Activated CD4-positive, CD25-positive, alpha-beta regulatory T cell (primary cell): ENCODE measurements at places on chromosomes 1 and 21.

- no peak for DNase-seq
These were observed 38.6 kb downstream of the LHX9 start for GRCh38 chr1:197955486-197956394.

- DNase-seq: no peak
These were observed 1288.6 kb upstream of the TMPRSS15 start for GRCh38 chr21:19692231-19692630.

GRCh38 chr1:17919525-17920439, 164.6 kb downstream of the ACTL8 start:
- no peak for DNase-seq

DNA sequence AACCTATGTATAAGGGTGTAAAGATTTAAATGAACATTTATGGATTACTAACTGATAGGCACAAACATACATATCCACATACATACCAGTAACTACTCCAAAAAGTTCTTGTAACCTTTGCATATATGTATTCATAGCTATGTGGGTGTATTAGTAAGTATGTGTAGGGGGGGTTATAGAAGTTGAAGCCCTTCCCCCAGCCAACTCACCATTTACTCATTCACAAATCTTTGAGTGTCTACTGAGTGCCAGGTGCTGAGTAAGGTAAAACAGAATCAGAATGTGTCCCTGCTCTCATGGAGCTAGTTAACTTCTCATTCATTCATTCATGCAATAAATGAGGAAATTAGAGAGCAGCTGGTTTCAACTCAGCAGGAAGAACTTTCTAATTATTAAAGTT, 1.3 kb downstream of the C1orf146 start:
- DNase-seq: no peak

GRCh38 chr1:198763298-198763714, 124.5 kb downstream of the PTPRC start:
- no peak for DNase-seq

DNA sequence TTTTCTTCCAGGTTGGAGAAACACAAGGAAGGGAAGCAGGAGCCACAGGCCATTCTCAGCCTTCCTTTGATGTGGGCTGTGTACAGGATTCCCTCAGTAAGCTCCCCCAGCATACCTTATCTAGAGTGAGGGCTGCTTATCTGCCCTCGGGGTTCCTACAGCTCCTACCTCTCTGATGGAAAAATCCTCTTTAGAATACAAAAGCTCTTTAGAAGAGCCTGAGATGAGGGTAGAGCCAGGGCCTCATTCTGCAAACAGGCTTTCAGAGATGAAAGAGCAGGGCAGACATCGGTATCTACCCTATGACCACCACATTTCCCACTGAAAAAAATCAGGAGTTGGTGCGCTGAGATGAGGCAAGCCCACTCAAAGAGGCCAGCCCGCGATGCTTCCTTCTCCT, 85.1 kb downstream of the PLPP3 start:
- no peak for DNase-seq

DNA sequence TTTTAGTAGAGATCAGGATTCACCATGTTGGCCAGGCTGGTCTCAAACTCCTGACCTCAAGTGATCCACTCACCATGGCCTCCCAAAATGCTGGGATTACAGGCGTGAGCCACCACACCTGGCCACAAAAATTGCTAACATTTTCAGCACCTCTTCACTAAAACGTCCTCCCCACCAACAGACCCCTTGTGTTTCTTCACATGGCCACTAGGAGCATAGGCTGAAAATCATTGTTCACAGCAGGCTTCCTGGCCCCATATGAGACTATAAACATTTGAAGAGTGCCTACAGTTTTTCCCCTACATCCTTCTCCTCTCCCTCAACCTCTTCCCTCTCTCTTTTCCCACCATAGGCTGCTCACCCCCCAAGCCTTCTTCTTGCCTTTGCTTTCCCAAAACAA, 28.0 kb upstream of the SFPQ start:
- no peak for DNase-seq
